ENCODE measurements at places on chromosomes 7 and 10.

GRCh38 chr7:39069896-39070881 lies 92.5 kb downstream of the POU6F2 start:
- no peak for DNase-seq

DNA sequence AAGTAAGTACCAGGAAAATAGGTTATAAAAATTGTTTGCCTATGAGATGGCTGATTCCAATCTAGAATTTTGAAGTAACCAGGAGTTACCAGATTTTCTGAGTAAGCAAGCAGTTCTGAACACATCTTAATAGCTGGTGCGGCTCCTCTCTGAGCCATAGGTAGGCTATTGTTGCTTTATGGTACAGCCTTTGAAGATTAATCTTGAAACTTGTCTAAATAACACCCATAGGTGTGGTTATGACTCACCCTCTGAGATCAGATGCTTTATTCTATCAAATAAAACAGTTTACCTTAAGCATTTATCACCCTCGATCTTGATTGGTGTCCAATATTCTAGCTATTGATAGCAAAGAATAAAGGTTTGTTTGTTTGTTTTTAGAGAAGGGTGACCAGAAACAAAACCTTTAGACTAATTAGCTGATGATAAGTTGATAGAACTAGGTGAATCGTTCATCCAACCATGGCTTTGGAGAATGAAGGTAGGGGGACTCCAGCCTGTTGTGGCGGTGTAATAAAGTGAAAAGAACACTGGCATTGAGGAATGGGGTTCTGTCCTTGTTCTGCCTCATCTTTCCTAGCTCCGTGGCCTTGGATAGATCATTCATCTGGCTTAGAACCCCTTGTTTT lies 72.2 kb downstream of the VTI1A start:
- no peak for DNase-seq

DNA sequence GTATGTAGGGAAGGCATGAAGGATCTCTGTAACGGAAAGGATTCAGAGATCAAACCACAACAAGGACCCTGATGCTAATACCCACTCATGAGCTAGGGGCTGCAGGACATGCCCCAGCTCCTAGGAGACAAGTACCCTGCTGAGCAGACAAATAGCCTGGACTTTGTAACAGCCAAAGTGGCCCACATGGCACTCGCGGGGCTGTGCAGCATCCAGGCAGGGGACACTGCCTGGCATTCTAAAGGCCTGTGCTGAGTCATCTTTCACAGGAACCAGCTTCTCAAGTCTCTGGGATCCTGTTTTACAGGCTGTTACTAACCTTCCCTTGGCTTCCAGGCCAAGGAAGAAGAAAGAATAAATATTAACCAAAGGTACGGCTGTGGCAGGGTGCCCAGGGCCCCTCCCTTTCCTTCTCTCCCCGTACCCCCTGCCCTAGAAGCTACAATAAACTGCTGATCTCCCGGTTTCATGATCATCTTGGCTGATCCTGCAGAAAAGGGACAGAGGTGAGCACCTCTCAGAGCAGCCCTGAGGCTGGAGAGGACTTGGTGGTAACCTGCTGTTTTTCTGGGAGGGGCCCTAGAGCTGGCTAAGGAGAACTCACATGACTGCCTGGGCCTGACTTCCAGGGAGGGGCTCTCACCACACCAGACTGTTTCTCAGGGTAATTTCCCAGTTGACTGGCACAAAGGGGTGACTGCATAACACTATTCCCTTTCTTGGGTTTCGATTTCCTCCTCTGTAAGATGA lies 4.2 kb upstream of the RPEL1 start:
- no peak for DNase-seq

GRCh38 chr7:40747856-40748255 lies 613.1 kb downstream of the SUGCT start:
- DNase-seq, result no peak

DNA sequence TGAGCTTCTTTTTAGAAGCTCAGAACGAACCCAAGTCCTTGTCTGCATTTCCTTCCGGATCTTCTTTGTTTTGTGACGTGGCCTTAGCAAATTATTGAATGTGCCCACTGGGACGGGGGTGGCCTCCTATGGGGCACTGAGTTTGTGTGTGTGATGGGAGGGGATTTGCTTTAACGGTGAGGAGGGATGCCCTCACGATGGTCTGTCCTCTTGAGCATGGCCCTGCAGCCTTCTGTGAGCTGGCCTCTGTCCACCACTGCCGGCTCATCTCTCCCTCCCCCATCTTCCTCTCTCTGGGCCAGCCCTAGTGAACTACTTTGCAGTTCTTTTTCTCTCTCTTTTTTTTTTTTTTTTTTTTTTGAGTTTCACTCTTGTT lies 62.9 kb upstream of the MKRN1 start:
- no peak for DNase-seq

- no peak for DNase-seq
Observed at GRCh38 chr7:904847-905246, 28.5 kb downstream of the GET4 start.

DNA sequence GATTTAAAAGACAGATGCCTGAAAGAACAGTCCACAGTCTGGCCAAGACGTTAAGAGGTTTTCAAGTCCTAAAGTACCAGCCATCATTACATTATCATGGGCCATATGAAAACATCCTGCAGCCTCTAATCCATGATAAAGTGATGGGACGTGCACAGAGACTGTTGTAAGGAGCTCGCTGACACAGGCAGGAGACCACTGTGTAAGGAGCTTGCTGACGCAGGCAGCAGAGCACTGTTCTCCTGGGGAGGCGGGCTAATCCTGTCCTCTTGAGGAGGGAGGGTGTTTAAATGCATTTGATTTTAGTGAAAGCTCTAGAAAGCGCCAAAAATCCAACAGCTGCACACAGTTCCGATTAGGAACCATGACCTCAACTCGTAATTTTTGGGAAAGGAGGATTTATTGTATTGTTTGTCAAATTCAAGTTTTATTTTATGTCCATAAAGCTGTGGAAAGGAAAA lies 16.9 kb downstream of the SVIL start:
- DNase-seq, result no peak

GRCh38 chr7:110507369-110507768 lies 583.6 kb upstream of the LRRN3 start:
- no peak for DNase-seq

DNA sequence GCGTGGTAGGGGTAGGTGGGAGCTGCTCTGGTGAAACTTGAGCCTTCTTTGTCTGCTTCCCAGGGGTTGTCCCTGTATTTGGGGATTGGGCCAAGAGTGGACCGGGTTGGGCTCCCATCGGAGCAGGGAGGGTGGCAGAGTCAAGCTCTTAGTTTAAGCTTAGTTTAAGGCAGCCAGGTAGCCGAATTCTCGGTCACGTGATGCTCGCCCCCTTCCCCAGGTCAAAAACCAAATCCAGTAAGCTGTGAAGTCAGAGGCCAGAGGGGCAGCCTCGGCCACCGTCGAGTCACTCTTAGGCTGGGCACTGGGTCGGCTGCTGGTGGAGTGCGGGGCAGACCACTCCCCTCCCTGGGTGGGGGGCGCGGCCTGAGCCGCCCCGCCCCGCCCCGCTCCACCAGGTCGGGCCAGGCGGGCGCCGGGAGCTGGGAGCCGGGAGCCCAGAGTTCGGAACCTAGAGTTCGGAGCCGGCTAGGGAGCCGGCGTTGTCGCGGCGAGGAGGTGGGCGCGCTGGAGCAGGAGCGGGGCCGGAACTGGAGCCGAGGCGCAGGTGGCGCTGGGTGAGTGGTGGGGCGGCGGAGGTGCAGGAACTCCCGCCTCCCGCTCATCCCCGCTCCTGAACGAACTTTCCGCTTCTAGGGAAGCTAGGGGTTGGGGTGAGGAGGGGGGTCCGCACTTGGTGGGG lies 2.8 kb upstream of the LZTS2 start:
- DNase-seq, result no peak

DNA sequence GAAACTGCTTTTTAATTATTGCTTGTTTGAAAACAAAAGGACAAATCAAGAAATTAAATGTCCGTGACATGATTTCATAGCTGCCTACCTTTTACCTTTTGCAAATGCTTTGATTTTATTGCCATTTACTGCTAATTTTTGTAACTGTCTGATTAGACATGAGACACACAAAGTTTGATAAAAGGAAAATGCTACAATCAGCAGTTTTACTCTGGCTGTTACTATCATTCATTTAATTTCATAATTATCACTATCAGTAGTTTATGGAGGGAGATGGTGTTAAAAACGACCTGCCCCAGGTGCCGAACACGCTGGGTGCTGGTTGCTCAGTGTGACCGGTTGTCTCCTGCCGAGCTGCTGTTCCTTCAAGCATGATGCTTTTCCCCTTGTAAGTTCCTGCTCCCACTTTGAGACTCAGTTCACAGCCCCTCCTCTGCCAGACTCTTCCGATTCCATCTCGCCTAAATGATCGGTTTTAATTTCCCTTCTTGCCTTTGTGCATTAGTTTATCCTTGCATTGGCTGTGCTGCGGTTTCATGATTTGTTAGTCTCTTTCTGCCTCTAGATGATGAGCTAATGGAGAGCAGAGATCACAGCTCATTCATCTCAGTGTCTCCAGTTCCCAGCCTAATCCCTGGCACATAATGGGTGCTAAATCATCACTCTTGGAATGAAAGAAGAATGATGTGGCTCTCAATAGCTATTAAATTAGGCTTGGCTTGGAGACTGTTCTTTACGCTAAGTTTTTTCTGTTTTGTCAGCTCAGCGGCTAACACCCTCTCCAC lies 110.6 kb downstream of the PFKFB3 start:
- no peak for DNase-seq

DNA sequence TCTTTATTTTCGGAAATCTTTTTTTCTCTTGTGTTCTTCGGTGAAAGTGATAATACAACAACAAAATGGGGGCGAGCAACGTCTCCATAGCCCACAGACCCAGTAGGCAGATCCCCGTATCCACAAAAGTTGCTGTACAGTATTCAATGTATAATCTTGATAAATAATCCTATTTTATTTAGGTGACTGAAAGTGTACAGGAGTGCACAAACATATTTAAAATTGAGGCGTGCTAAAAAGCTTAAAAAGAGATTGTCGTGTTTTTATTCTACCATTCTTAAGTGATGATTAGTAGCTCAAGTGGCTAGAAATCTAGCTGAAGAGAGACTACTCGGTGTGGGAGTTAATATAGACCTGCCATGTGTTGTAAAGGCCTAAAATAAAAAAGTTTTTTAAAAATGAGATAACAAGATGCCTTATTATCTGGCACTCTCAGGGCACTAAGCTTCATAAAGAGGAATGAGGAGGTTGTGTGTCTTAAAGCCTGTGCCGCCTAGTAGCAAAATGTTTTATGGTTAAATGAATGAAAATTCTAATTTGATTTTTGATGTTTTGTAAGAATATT lies 1.6 kb downstream of the CAPZA2 start:
- no peak for DNase-seq

GRCh38 chr10:118256825-118257570 lies 85.1 kb downstream of the FAM204A start:
- no peak for DNase-seq

GRCh38 chr10:125638555-125638954 lies 44.4 kb downstream of the TEX36 start:
- DNase-seq, result no peak

- no peak for DNase-seq
Observed at GRCh38 chr10:36808625-36809362, 316.6 kb upstream of the ANKRD30A start.

- no peak for DNase-seq
Observed at GRCh38 chr7:71311576-71311975, 179.6 kb downstream of the GALNT17 start.

DNA sequence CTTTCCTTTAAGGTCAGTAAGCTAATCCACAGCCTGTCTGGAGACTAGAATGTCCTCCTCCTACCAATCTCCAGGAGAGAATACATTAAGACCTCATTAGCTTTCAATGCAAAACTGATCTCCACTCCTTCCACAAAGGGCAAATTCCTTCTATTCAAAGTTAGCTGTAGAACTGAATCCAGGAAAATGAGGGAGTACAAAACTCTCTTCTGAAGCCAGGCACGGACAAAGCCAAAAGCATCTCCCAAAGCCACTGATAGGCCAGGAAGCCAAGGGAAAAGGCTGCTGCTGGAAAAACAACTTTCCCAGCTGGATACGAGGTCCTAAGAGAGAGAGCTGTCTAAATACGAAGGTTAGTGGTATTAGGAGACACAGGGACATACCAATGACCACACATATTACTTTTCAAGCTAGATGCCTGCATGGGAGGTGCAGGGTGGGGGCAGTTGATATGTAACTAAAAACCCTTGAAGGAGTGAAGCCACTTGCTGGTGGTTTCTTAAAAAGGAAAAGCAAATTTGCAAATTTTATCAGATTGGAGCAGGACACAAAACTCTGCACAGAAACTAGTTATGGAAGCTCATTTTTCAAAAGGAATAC lies 43.6 kb downstream of the MKX start:
- DNase-seq, result no peak

- no peak for DNase-seq
Observed at GRCh38 chr10:5448333-5449001, 36.1 kb downstream of the NET1 start.

- DNase-seq, result no peak
Observed at GRCh38 chr10:23371073-23371472, 26.5 kb upstream of the C10orf67 start.

- no peak for DNase-seq
Observed at GRCh38 chr10:78890506-78890905, 178.3 kb upstream of the ZMIZ1 start.

DNA sequence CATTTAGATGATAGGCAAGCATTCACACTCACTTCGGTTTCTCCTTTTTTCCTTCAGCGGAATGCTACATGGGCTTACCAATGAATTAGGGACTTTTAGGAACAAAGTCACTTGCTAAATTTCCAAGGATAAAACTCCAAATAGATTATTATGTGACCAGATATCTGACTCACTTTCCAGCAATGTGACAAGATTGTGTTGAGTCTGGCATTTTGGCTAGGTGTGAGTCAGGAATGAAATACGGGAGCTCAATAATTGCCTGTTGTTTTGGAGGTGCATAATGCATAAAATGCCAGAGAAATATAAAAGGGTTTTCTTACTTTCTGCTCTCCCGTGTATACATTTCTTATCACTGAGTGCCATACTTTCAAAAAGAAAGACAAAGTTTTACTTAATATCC lies 721.1 kb downstream of the KCNMA1 start:
- no peak for DNase-seq

DNA sequence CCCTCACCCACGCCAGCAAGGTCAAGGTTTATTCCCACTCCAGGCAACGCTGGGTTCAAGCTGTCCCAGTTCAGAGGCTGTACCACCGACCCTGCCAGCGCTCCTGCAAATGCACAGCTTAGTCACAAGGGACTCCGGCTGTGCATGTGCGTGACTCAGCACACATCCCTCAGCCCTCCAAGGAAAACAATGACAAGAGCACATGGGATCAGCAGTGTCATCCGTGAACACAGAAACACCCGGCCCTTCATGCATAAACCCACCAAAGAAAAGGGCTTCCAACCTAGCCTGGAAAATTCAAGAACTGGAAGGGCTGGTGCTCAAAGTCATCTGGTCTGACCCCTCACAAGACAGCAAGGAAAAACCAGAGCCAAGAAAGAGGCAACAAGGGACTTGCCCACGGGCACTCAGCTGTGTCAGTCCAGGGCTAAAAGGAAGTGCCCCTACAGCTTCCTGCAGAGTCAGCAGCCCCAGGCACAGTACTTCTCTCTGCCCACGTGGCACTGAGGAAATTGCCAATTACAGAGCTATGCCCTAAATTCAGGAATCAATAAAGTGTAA lies 106.1 kb downstream of the KCNMA1 start:
- DNase-seq, result no peak

GRCh38 chr7:146805082-146805481 lies 688.5 kb downstream of the CNTNAP2 start:
- DNase-seq, result no peak

GRCh38 chr7:107687656-107688055 lies 27.0 kb downstream of the SLC26A4 start:
- no peak for DNase-seq

All from activated CD4-positive, alpha-beta T cell treated with anti-CD3 and anti-CD28 coated beads for 24 hours (primary cell).